ENCODE measurements at places on chromosomes 1 and 21.
A peak's percentile ranks its signal among the peaks of the same experiment; 100 is the strongest.

- no peak for DNase-seq
Observed at GRCh38 chr1:89687254-89687653, 54.3 kb downstream of the LRRC8C start.

- DNase-seq: no peak
Observed at GRCh38 chr1:76799700-76800099, 67.6 kb upstream of the ST6GALNAC5 start.

GRCh38 chr1:150256554-150257341 is 826 bp upstream of the CA14 start:
- DNase-seq: no peak

DNA sequence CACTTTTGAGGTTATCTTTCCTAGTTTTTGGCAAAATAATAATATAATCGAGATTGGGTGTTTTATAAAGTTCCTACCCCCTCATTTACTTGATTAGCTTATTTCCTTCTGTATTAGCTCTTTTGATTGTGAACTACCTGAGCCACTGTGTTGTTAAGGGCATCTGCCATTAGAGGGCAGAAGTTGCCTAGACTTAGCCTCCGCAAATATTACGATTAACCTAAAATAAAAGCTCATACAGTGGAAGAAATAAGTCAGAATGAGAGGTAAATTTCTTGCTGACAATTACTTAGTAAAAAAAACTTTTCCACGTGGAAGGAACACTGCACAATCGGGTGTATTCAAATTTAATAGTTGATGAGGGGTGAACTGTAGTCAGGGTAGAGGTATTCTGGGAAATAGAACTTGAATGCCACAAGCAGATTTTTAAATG is 2.3 kb downstream of the H3-3A start:
- DNase-seq: peak; percentile 55

DNA sequence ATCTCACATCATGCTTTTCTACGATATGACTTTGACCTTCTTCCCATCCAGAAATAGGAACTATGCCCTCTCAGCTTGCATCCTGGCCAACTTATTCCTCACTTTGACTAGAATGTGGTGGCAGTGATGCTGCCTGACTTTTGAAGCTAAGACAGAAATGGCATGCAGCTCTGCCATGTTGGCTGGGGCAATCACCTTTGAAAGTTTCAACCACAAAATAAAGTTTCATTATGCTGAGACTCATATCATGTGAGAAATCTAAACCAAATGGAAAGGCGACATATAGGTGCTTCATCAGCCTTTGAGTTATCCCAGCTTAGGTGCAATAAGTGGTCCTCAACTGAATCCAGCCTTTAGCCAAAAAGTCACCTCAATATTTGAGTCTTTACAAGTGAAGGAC is 370.0 kb upstream of the CHRM3 start:
- no peak for DNase-seq

GRCh38 chr1:147726168-147726567 is 34.2 kb downstream of the GJA5 start:
- DNase-seq: no peak

DNA sequence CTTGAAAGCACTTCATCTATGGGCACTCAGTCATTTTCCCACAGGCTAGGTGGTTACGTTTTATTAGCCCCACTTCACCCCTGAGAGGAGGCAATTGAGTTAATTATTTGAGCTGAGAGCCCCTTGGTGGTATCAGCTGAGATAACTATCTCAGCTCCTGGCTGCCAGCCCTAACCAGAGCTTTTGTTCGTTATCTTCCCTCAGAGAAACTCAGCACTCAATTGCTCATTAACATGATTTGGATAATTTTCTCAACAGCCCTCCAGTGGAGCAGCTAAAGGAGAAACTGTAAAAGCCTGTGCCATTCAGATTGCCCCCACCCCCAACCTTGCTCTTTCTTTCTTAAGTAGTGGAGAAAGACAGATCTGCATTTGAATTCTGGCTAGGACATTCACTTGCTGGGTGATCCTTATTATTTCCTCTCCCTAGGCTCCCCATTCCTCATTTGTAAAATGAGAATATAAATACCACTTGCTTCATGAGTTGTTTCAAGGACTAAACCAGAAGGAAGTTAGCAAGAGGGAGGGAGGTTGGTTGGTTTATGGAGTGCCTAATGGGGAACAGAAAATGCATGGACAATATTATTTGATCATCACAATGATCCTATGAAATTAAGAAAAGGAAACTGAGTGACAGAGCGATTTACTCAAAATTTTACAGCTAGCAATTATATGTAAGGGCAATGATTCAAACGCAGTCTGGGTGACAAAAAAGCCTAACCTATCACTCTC is 218.7 kb upstream of the FGGY start:
- no peak for DNase-seq

GRCh38 chr1:203038217-203038741 is 12.0 kb downstream of the PPFIA4 start:
- peak; percentile 69 for DNase-seq

- DNase-seq: peak; percentile 27
Observed at GRCh38 chr1:241640867-241641622, 876 bp upstream of the CHML start.

- DNase-seq: no peak
Observed at GRCh38 chr1:9798236-9799130, 25.3 kb downstream of the CLSTN1 start.
